ENCODE measurements at places on chromosomes 16 and 17.

DNA sequence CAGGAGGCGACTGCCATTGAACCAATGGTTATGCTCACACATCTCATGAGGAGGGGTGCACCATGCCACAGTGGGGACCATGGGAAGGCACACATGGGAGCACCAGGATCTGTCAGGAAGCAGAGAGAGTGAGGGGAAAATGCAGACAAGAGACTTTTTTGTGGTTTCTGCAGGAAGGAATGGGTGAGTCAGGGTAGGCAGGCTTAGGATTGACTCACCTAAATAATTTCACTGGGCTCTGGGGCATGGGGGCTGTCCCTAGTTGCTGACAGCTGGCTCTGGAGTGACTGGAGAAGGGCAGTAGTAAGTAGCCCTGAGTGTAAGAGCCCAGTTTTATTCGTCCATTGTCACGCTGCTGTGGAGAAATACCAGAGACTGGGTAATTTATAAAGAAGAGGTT lies 202.4 kb downstream of the AXIN2 start:
- peak; percentile 60 for DNase-seq

DNA sequence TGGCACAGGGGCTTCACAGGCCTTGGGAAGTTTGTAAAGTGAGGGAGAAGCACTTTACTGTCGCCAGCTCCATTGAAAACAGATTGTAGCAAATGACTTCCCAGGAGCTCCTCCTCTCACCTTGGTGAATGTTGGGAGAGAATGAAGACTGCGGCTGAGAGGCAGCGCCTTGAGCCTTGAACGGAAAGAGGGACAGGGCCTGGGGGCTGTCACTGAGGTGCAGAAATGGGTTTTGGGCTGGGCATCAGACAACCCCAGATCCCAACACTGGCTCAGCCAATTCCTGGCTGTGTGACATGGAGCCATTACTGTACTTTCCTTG lies 603 bp upstream of the MRTFB start:
- no peak for DNase-seq

DNA sequence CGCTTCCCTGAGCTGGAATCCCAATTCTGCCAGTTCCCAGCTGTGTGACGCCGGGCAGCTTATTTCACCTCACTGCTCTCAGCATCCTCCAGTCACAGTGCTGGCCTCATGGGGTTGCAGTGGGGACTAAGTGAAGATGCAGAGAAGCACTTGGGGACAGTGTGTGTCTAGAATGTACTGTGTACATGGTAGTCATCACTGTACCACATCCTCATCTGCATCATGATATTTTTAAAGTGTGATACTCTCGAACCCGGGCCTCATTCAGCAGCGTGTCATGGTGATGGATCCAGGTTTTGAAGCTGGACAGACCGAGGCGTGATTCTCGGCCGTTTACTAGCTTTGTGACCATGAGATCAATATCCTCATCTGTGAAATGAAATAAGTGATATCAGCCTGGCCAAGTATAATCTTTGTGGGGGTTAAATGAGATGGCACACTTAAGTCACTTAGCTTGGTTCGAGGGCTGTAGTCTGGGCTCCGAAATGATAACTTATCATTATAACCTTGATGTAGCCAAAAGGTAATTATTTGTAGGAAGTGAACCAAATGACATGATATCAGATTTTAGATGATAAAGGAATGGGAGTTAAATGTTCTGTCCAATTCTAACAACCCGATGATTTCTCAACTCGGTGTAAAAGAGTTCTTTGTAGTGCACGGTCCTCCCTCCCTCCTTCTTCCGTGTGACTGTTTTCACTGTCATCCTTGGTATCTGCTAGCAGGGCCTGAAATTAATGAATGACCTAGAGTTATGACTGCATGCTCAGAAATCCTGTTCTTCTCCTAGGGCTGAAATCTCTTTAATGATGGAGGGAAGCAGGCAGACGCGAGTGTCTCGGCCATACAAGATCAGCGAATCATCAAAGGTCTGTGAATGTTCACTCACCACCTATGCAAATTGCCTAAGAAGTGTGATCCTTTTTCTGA lies 2.0 kb downstream of the KLHL36 start:
- no peak for DNase-seq

GRCh38 chr16:17845031-17845430 lies 374.3 kb upstream of the XYLT1 start:
- DNase-seq: no peak

GRCh38 chr17:63824362-63824761 lies 2.9 kb upstream of the PSMC5 start:
- DNase-seq: no peak

DNA sequence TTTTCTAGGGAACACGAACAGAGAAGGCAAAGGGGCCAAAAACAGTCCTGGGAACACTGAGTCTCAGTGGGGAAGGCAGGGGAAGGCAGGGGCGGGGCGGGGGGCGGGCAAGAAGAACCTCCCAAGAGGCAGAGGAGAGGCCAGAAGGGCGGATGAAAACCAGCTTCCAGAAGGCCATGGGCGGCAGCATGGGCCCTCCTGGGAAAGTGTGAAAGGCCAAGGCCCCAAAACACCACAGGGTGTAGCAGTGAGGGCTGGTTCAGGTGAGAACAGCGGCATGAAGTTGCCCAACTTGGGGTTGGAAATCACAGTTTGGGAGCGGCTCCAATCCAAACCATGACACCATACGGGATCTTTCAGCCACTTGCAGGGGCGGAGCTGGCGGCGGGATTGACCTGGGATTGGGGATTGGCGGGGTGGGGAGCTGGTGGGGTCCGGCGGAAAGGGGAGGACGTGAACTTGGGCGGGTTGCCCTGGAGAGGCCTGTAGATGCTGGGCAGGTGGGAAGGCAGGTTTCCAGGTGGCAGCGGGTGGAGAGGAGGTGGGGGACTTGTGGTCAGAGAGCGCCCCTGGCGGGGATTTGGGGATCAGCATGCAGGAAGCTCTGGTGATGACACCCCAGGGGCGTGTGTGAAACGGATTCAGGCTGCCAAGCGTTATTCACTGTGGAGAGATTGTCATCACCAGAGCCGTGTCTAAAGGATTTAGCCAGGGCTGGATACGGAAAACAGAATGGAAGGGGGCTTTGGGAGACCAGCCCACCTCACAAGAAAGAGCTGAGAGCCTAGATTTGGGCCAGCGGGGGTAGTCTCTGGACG lies 80.9 kb downstream of the ARHGAP23 start:
- DNase-seq: peak; percentile 81

GRCh38 chr16:58628845-58629732 lies 537 bp downstream of the CNOT1 start:
- peak; percentile 62 for DNase-seq
